Osteoblast (primary cell): ENCODE measurements at places on chromosomes 4 and X. TPM values are rescaled to one million over a fixed set of nuclear protein-coding genes. Genes with fewer than 3 reads are reported as not detected.
A peak's percentile ranks its signal among the peaks of the same experiment; 100 is the strongest.

PPARGC1A gene
- total RNA-seq = 2.1 and 2.5 TPM in 2 replicates

DNA sequence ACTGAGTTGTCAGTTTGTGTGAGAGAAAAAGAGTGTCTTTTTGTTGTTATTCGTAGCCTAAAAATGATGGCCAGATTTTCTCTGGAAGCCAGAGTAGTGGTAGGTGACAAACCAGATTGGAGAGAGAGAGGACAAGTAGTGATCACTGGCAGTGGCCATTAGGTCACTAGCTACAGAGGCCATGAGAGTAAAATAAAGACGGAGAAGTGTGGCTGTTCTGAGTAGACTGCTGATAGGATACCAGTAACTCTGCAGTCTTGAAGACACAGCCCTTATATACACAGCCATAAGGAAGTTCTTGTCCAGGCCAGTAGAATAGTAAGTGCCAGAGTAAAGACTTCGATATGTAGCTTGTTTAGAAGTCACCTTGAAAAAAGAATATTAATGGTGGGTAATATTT lies 7.7 kb downstream of the SLC30A9 start:
- no peak for DNase-seq

DNA sequence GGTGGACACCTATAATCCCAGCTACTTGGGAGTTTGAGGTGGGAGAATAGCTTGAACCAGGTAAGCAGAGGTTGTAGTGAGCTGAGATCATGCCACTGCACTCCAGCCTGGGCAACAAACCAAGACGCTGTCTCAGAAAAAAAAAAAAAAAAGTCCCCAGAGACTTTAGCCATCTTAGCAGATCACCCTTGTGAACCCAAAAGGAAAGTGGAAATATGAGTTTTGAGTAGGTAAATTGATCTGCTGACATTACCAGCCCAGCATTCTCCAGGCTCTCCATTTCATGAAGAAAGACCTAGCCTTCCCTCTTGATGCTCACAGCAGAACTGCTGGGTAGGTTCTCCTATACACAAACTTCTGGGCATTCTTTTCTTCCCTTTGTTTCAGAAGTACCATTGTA lies 24.5 kb upstream of the HNRNPD start:
- peak; percentile 3 for DNase-seq

- peak; percentile 90 for DNase-seq
These were observed 230.6 kb downstream of the PTTG2 start for GRCh38 chr4:38190717-38191178.

- no peak for DNase-seq
These were observed 20.3 kb downstream of the BEX3 start for GRCh38 chrX:103396660-103397059.

GRCh38 chr4:114598191-114599121 lies at the start of gene UGT8:
TSS of gene UGT8 (plus strand) at chr4:114598807. CDS start at chr4:114622881, 24,074 bp downstream.
- peak; percentile 82 for DNase-seq

DNA sequence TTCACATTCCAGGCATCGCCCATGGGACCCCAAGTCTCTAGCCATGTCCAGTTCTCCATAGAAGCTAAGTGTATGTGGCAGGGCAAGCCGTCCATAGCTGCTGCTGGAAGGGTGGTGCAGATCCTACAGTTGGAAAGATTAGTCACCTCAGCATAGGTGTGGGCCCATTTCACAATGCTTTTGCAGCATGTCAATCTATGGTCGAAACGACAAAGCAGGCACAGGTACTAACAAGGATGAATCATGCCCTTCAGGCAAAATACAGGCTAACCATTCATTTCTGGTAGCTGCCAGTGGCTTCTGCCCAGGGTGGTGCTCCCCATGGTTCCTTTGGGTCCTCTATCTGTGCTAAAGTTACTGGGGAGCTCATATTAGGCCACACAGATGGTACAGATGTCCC lies 225.2 kb downstream of the ADGRL3 start:
- DNase-seq = no peak

TMPRSS11A gene
- total RNA-seq = not detected in 2 replicates

- DNase-seq = no peak
These were observed 26.3 kb downstream of the AFF1 start for GRCh38 chr4:86961116-86961515.

DNA sequence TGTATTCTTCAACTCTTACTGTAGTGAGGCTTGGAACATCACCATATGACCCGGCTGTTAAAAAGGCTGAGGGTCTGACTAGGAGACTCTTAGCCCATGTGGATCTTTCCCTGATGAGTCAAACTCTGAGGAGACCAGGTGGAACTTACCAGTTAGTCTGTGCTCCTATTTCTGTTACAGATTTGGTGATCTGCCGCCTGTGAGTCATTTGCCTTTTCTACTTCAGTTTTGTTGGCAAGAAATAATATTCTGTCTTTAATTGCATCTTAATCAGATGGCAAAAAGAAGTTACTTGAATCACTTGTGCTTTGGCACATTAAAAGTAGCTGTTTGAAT lies 48.4 kb downstream of the MTM1 start:
- DNase-seq = no peak

- DNase-seq = no peak
These were observed 758 bp upstream of the NR3C2 start for GRCh38 chr4:148442832-148443511.

DNA sequence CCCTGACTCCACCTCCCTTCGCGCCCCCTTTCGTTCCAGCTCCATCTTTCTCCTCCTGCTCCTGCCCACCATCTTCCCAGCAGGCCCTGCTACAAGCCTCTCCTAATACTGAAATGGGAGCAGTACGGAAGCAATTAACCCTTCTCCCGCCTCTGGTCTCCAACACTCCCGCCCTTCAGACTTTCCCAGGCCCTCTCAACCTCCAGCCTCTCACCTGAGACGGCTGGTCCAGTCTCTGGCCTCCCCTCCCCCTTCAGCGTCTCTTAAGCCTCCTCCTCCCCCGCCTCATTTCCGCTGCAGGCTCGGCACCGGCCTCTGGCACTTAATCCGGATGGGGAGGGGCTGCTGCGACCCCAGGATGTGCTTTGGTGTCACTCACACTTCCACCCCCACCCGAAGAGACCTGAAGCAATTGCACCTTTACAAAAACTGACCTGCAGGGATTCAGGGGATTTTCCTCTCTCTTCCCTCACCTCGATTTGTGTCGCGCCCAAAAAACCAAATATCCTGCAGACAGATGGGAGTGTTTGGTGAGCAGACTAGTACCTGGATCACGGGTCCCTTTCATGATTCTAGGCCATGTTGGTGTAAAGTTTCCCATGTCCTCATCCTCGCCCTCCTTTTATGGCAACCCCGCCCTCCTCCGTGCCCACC lies 657 bp downstream of the TCEAL8 start:
- no peak for DNase-seq

GRCh38 chr4:185304944-185305690 lies 90.6 kb downstream of the LRP2BP start:
- peak; percentile 31 for DNase-seq

ZCCHC18 gene
- 0.29 and 1.1 TPM in 2 replicates for total RNA-seq

GLRA2 gene
- total RNA-seq = not detected in 2 replicates

- no peak for DNase-seq
These were observed 1544.1 kb upstream of the ADGRL3 start for GRCh38 chr4:59655996-59656395.

USP26 gene
- not detected in 2 replicates for total RNA-seq

DNA sequence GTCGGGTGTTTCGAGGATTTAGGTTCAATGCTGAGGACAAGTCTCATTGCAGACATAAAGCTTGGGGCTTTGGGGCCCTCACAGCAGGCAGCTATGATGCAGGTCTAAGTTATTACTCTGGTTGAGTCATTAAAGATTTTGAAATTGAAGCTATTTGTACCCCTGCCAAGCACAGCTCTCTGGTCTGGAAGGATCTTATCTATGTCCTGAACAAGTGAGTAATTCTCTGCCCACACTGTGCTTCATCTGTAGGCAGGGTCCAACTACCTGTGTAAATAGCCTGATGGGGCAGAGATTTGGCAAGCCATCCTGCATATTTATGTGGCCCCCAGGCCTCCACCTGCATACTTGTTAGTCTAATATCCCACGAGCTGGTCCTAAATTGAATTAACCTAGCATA lies 41.4 kb upstream of the MAGEA4 start:
- no peak for DNase-seq

DNA sequence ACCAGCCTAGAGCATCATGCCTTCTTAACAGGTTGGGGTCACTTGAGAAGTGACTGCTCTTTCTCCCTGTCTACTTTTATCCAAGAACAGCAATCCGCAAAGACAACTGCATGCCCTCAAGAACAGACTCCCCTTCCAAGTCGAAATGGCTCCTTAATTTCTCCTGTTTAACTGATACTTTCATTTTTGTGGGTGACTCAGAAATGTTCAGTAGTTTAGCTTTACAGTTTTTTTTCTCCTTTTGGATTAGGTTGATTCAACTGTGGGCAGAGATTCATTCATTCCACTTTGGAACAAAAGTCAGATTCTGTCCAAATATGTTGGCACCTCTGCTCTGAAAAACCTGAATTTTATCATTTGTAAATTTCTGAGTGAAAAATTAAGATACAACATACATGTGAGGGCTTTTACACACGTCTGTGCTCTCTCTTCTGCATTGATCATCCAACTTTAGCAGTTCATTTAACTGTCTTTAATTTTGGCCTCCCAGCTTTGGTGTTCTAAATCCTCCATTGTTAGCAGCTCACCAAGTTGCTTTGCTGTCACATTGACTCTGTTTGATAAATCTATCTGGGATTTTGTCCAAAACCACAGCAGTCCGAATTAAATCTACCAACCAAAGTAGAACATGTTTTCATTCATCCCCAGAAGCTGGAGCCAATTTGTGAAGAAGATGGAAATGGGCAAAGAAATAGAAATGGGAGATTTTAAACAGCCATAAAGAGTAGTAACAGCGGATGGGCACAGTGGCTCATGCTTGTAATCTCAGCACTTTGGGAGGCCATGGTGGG lies 50.0 kb downstream of the HOPX start:
- peak; percentile 84 for DNase-seq

DNA sequence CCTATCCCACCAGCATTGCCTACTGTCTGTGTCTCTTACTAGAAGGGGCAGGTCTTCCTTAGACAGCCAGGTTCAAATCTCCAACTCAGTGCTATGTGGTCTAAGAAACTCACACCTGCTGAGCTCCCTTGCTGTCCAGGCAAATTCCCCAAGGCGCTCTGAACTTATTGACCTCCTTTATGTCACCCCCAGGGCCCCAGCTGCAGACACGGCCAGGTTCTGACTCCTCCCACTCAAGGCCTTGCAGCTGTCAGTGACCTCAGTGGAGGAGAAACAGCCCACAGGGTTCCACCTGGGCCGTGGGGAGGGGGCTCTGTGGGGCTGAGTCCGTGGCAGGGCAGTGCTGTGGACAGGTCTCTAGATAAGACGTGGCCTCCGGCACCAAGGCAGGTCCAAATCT lies 42.1 kb upstream of the PSAPL1 start:
- no peak for DNase-seq

DNA sequence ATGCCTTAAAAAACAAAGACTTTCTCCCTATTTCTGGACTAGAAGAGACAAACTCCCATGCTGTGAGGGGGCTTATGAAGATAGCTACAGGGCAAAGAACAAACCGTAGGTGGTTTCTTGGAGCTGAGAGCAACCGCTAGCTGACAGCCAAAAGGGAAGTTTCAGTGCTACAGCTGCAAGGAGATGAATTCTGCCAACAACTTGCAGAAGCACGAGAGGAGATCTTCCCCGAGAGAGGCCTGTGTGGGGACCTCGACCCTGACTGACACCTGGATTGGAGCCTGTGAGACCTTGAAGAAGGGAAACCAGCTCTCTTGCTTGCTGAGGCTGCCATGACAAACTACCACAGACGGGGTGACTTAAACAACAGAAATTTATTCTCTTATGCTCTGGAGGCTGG lies 183.8 kb upstream of the VCX3A start:
- no peak for DNase-seq

CENPVL2 gene
- not detected in 2 replicates for total RNA-seq

DNA sequence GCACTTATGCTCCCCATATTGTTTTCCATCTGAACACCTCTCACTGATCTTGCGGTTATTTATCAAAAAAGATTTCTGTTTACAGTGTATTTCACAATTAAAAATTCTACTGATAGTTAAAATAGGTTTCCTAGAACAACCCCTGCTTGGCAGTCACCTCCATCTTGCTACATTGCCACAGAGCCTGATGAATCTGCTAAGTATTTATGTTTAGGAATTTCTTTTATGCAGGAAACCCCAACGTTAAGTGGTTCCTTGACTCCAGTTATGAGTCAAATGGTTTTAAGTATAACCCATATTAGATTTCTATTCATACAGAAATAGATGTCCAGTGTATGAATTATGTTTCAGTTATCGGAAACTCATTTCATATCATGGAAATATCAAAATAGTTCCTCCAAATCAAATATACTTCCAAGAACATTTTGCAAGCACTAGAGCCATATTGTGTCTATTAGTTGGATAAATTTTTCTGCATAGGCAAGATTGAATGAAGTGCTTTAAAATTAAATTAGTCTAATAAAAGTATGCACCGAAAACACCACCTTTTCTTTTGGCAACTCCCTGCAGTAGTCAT lies 20.6 kb downstream of the GALNT7 start:
- DNase-seq = no peak

GRCh38 chr4:169268951-169269760 lies 1.6 kb downstream of the SH3RF1 start:
- DNase-seq = peak; percentile 95
